ENCODE measurements at places on chromosomes 3 and 15.

DNA sequence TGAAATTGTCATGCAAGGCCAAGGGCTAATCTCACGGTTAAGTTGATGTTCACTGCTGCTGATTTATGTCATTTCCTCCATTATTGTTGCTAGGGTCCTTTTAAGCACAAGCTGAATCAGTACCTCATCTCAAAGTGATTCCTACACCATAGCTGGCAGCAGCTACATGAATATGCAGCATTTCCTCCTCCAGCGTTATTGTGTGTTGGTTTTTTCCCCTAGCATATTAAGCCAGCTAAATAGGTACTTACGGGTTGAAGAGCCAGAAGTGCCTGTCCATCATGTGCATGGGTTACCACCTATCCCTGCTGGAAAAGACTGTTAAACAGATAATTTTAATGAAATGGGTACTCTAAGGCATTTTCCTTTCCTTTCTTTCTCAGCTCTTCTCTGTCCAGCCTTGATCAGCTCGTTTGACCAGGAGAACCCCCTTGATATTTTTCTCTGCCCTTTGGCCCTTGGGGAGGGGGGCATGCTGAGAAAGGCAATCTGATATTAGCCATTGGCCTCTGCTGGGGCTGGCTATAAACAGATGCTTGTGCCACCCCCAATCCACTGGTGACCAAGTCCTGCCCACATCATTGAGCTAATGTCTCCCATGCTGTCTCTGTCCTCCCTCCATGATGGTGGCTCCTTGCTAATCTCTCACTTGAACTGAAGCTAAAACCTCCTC is 115.6 kb upstream of the PLXNA1 start:
- DNase-seq = no peak

DNA sequence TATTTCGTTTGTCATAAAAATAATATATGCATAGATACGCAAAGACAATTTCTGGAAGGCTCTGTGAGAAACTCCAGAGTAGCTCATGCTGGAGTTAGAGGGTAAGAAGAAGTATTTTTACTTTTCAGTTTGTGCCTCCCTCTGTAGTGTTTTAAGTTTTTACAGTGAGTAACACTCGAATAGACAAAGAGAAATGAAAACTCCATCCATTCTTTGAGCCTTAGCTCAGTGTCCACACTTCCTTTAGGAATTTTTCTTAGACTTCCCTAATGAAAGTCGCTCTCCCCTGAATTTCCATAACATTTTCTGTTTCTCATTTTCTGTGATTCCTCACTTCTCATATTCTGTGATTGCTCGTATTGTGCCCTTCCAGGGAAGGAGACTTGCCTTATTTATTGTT is 2.1 kb downstream of the BLOC1S6 start:
- DNase-seq = no peak

DNA sequence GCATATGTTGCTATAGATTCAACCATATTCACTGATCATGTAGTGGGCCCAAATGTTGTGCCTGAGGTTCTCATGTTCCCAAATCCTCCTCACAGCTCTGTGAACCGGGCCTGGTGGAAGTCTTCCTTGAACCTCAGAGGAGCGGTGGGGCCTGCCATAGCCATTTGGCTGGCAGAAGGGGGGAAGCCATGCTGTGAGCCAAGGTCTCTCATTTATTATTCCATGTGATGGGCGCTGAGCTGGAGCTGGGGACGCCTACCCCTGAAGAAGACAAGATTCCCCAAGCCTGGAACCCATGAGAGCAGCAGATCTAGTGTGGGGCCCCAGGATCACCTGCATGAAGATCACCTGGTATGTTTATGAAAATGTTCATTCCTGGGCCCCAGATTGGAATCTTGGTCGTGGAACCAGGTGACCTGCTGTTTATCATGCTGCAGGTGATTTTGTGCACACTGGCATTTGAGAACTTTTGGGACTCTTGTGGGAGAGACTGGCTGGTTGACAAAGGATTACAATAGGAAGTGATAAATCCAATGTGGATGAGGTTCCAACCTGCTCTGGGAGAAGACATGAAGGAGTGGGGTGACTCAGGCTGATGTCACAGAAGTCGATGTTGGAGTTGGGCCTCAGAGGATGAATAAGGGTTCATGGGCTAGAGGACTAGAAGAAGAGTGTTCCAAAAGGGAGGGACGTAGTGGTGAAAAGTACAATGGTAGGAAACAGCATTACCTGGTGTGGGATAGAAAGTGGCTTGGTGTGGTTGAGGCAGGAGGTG is 102.1 kb downstream of the ASB7 start:
- no peak for DNase-seq

DNA sequence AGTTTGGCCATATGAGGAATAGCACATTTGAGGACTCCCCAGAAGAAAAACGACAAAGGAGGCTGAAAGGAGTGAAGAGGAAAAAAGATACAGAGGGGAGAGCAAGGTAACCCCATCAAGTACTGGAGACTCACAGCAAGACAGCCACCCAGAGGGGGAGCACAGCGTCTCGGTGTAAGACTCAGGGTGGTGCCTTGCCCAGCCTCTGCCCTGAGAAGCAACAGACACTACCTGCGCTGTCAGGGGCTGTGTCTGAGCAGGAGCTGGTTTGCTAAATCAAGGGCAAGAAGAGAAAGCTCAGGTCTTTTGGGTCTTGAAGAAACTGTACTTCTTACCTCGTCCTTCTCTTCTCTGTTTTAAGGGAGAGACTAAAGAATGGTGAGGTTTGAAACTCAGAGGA is 27.9 kb downstream of the FBXO45 start:
- no peak for DNase-seq

GRCh38 chr3:14623569-14624051 is 28.0 kb upstream of the CCDC174 start:
- no peak for DNase-seq

- DNase-seq = no peak
Observed at GRCh38 chr3:52083556-52084087, 27.3 kb upstream of the DUSP7 start.

- DNase-seq = no peak
Observed at GRCh38 chr3:149941186-149941585, 29.5 kb downstream of the PFN2 start.

GRCh38 chr15:73908030-73908821 is 18.0 kb upstream of the LOXL1 start:
- DNase-seq = peak; percentile 78

- DNase-seq = no peak
Observed at GRCh38 chr3:123290962-123291361, 89.2 kb downstream of the SEC22A start.

- no peak for DNase-seq
Observed at GRCh38 chr3:78941587-78941986, 826.2 kb downstream of the ROBO1 start.

GRCh38 chr15:42728560-42728959 is 8.4 kb downstream of the CDAN1 start:
- DNase-seq = no peak

GRCh38 chr3:23055733-23056376 is 147.3 kb upstream of the UBE2E2 start:
- no peak for DNase-seq

DNA sequence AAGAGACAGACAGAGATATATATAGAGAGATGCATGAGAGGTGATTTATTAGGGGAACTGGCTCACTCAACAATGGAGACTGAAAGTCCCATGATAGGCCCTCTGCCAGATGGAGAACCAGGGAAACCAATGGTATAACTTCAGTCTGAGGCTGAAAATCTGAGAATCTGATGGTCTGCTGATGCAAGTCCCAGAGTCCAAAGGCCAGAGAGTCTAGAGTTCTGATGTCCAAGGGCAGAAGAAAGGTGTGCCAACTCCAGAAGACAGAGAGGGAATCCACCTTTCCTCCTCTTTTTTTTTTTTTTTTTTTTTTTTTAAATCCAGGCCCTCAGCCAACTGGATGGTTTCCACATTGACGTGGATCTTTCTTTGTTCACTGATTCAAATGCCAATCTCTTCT is 197.9 kb upstream of the MEIS2 start:
- DNase-seq = no peak

DNA sequence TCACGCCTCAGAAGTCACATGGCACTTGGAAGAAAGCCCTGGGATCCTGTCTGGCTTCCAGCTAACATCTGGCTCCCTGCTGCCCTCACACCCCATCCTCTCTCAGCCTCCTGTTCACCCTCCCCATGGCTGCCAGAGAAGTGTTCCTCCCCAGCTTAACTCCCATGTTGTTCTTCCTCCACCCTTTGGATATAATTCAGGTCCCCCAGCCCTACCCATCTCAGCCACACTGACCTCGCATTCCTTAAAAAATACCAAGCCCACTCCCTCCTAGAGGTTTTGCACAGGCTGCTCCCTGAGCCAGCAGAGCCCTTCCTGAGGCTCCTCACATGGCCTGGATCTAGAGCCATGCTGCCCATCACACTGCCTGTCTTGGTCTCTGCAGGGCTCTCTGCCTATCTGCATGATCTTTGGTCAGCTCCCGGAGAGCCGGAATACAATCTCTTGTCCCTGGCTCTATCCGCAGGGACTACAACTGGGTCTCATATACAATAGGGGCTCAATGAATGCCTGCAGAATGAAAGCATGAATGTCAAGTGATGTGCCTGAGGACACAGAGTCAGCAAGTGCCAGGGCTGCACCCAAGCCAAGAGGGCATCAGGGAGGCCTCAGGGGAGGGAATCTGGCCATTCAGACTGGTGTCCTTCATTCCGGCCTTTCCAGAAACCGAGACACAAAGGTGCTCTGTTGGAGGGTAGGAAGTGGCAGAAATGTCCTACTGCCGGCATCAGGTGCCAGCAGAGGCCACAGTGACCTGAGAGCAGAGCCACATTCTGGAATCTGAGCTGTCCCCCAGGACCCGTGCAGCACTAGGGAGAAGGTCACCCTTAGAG is 3.8 kb upstream of the TKT start:
- DNase-seq = no peak

DNA sequence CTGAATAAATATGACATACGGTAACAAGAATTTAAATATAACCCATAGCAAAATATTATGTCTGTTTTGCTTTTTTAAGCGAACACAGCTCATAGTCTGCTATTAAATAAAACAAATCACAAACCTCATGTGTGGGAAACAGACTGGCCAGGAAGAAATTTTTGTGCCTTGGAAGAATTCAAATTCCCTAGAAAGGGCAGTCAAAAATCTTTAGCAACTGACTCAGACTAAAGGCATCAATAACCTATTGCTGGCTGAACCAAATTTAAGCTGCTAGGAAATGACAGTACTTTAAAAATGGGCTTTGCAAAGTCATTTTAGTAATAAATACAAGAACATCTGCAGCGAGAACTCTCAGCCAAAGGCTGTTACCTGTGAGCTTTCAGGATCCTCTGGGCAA is 151.4 kb downstream of the PLD1 start:
- no peak for DNase-seq

DNA sequence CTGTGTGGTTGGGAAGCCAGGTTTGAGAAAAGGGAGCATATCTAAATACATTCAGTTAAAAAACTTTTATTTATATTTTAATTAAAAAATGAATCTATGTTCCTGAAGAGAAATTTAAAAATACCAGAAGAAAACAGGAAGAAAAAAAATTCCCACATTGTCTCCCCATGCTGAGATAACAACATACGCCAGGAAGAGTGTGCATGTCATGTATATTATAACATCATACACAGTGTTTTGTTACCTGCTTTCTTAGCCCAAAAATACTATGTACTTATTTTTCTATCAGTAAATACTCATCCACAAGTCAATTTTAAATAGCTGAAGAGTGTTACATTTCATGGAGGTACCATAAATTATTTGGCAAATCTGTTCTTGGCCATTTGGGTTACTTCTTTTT is 18.5 kb downstream of the USP13 start:
- DNase-seq = no peak

GRCh38 chr3:161347726-161348125 is 23.6 kb downstream of the SPTSSB start:
- peak; percentile 9 for DNase-seq

DNA sequence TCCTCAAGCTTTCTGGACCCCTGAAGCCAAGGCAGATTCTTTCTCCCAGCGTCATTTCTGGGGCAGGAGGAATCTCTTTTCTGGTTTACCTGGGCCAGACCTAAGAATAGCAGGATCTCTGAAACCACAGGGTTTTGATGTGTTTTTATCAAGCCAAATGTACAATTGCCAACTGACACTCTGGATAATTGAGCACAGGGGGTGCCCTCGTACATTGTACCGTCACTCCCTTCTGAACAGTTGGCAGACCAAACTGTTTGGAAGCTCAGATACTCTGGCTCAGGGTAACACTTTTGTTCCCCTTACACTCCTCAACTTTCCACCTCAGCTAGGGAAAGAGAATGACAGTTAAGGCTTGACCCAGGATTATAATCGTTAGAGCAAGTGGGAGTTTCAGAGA is 49.9 kb downstream of the ASTE1 start:
- DNase-seq = no peak

- DNase-seq = no peak
Observed at GRCh38 chr3:126365351-126366277, 8.4 kb upstream of the KLF15 start.

- no peak for DNase-seq
Observed at GRCh38 chr3:53155760-53156159, 5.2 kb upstream of the PRKCD start.

DNA sequence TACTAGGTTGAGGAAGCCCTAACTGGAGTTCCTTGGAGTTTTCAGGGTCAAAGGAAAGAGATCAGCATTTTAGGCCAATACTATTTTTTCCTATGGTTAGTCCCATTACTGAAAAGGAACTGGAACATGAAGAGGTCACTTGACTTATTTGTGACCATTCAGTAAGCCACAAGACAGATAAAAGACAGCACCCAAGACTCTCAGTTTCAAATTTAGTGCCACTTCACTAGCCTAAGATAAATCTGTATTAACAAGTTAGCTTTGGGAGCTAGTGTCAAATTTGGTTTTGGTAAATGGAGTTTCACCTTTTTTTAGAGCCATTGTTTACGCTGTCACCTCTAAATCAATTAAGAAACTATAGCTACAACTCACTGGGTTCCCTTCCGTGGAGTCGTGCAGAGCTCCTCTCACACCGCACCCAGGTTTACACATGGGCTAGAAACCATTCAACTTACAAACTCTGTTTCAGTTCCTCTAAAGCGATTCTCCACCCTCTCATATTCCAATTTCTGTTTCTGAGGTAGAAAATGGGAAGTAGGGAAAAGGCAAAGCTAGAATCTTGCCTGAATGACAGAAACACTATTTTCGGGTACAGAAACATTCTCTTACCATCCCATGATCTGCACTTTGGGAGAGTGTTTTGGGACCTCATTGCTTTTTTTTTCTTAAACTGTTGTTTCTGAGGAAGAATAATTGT is 14.4 kb downstream of the CCDC32 start:
- DNase-seq = no peak

GRCh38 chr3:50221411-50222168 is 14.4 kb upstream of the GNAI2 start:
- DNase-seq = no peak

DNA sequence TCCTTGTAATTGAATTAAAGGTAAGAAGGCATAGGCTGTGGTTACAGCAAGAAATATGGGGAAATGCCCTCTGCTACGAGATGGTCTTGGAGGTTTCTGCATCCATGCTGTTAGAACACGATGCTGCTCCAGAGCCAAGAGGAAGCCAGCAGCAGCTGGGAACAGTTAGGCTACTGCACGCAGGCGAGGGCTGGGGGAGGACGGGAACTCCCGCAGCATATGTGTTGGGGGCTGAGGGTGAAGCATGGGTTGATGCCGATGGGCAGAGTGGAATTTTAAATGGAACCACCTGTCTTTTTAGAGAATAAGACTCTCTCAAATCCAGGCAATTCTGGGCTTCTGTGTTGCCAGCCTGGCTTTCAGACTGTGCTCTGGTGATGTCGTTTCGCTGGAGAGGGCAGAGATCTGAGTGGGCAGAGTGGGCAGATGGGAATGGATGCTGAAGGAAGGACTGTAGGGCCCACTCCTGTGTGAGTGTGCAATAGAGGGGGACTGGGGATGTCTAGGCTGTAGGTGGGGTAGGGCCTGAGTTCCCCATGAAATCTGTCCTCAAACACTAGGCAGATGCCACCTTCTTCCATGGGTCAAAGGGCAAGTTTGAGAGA is 417.0 kb upstream of the TPM1 start:
- no peak for DNase-seq

Measured in A673 (cell line).